Stromal cell of bone marrow (primary cell): ENCODE measurements at places on chromosomes 12 and 14.

DNA sequence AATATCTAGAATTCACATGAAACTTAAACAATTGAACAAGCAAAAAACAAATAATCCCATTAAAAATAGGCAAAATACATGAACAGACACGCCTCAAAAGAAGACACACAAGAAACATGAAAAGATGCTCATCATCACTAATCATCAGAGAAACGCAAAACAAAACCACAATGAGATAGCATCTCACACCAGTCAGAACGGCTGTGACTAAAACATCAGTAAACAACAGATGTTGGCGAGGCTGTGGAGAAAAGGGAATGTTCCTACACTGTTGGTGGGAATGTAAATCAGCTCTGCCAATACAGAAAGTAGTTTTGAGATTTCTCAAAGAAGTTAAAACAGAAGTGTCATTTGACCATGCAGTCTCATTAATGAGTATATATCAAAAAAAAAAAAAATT lies 121.3 kb downstream of the PTPRO start:
- DNase-seq: no peak

DNA sequence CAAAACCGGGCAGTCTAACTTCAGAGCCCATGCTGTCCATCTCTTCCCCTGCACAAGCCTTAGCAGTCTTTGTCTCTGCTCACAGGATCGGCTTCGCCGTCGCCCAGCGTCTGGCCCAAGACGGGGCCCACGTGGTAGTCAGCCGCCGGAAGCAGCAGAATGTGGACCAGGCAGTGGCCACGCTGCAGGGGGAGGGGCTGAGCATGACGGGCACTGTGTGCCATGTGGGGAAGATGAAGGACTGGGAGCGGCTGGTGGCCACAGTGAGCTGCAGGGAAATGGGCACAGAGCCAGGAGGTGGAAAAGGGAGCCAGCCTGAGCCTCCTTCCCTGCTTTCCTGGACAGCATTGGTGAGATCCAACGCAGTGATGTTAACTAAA lies 14.2 kb upstream of the CARMIL3 start:
- DNase-seq: no peak

DNA sequence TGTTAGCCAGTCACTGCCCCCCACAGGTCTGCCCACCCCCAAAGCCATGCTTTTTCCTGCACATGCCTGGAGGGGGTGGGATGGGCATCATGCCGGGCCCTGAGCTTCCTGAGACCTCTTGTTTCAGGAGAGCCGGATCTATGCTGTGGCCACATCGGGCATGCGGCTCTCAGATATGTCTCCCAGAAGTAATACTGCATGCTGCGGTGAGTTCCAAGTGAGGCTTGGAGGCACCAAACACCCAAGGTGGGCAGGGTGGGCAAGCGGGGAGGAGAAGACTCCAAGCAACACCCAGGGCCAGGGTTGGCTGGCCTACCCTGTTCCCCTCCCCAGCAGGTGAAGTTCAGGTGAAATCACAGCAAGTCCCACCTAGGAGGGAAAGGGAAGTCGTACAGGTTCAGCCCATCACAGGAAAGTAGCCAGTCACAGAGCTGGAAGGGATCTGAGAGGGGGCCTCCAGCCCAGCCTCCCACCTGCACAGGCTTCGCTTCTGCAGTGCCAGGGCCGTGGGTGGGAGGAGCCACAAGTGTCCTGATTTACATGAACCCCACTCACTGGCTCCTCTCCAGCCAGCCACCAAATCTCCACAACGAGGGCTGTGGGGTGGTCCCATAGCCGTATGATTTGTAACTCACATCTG lies 30.9 kb downstream of the PIGH start:
- no peak for DNase-seq

- DNase-seq: no peak
These were observed 120.0 kb downstream of the PTPN11 start for GRCh38 chr12:112538740-112539139.

DNA sequence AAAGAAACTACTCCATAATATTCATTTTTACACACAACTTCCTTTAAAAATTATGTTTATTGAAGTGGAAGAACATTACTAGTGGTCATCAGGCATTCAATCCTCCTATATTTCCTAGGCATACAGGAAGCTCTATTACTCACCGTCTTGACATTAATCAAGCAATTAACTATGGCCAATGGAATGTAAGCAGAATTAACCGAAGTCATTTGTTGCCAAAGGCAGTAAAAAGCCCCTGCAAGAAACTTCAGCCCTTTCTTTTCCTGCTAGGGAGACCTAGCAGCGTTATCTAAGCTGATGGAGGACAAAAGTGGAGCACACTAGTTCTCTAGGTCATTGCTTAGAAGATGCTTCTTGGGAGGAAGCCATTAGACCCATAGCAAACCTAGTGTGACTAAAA lies 399.6 kb downstream of the KCNH5 start:
- DNase-seq: no peak

- DNase-seq: no peak
These were observed 121.7 kb downstream of the PAPOLA start for GRCh38 chr14:96623676-96624484.

DNA sequence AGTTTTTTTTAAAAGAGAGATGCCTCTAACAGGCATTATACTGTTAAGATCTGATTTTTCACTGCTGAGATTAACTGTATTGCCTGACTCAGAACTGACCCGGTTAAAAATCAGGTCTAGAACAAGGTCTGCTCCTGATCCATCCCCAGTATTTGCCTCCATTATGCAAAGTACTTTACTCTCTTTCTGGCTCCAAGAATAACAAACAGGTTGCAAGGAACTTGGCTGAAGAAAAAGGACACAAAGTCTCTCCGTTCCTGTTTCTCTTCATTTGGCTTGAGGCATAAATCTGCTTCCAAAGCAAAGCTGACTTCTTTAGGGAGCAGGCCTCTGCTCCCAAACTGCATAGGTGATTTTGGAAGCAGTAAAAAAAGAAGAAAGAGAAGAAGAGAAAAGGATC lies 199.3 kb upstream of the PDZRN4 start:
- no peak for DNase-seq

DNA sequence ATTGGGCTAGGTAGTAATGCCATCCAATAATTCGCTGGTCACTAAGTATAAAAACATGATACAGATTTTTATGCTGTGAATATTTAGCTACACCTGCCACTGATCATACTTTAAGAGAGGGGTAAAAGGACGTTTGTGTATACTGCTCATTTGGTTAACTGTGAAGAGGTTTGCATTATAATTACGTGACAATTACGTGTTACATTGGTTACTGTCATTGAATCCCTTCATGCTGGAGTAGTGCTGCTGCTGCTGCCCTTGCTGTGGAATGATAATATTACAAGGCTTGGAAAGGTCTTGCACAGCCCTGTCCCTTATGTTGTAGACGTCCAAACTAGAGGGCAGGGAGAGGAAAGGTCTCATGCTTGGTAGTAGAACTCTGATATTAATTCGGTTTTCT lies 312.2 kb upstream of the ATP2B1 start:
- DNase-seq: no peak

DNA sequence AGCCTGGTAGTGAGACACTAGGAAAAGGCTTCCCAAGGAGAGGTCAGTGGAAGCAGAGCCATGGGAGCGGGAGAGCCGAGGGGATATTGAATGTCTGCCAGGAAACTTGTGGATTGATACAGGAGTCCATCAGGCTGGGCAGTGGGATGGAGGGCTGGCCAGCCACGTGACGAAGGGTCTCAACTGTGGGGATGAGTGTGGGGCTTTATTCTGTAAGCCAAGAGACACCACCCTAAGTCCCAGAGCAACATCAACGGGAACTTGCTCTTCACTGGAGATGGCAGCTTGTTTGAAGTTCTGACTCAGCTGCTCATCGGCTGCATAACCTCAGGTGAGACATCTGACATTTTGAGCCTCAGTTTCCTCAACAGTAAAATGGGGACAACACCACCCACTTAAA lies 197.8 kb downstream of the VRK1 start:
- no peak for DNase-seq

DNA sequence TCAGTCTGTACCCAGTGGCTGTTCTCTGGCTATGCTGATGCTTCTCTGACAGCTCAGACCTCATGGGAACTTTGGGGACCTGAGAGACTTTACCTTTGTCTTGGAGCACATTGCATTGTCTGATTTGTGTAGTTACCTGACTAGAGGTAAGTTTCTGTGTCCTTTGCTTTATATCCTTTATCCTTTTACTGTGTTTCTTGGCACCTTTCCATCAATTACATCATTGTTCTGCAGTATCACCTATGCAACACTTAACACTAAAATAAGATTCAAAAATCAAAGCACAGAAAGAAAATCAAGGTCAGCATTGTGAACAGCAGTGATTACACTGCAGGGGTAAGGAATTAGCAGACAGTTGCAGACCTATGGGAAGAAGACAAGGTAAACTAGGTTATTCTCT lies 43.8 kb downstream of the SLC35F4 start:
- no peak for DNase-seq

GRCh38 chr14:77270361-77271112 lies 469 bp downstream of the NGB start:
- no peak for DNase-seq

GRCh38 chr12:88546853-88547252 lies 33.4 kb downstream of the KITLG start:
- DNase-seq: no peak
